Activated CD4-positive, alpha-beta T cell treated with anti-CD3 and anti-CD28 coated beads for 1 hour (primary cell): ENCODE measurements at places on chromosomes 7 and 10.

DNA sequence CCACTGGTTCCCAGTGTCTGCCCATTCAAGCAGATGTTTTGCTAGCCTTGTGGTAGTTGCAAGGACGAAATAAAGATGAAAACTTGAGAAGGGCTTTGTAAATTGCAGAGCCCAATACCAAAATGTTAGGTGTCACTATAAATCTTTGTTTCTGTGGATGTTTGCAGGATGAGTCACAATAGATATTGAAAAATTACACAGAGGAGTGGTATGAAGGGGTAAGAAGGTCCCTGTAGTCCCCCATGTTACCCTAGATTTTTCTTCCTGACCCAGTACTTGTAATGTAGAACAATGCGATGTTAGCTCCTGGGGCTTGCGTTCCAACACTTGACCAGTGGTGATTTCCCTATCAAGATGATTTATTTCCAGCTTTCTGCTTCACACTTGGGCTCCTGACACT is 102.6 kb upstream of the LYZL1 start:
- DNase-seq, result no peak

DNA sequence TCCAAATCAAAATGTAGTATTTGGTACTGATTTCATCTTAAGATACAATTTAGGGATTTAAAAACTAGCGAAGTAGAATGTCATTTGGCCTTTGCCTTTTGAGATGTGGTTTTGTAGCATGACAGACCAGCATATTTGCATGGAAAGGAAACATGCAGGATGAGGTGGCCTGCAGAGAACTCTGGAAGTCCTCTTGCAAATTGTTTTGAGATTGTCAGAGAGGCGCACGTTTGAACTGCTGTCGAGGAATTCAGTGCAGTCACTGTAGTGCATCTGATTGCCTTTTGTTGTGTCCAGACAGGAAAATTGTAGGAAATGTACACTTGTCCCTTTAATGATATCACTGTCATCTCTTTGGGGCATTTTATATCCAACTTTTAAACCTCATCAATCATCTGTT is 136.7 kb downstream of the CELF2 start:
- no peak for DNase-seq

DNA sequence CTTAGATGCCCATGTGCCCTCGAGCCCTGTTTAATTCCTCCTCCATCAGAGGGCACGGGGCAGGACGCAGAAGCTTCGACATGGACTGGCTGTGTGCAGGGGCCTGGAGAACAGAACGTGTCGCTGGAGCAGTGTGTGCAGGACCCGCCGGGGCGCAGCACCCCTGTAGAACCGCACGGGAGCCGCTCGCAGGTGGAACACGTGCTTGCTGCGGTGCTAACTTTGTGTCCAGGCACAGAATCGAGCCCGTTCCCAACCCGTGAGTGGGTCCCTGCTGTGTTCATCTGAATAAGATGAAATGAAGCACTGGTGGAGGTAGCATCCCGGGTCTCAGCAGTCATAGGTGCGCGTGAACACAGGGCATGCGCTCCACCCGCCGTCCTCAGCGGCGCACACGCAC is 116.9 kb downstream of the WDR37 start:
- no peak for DNase-seq

GRCh38 chr7:71238581-71239295 is 106.8 kb downstream of the GALNT17 start:
- DNase-seq, result no peak

DNA sequence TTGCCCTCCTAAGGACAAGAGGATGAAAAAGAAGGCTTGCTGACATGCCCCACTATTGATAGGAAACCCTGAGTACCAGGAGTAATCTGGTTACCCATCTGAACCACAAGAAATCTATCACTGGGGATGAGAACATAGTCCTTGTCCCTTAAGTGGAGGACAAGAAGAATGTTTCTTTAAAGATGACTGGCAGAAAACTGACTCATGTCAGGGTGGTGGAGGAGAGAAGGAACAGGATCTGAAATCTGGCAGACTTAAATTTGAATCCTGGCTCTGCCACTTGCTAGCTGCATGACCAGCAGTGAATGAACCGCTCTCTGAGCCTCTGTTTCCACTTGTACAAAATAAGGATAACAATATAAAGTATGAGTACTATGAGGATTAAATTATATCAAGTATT is 38.9 kb upstream of the XPNPEP1 start:
- no peak for DNase-seq

GRCh38 chr7:44258865-44259546 is 58.2 kb downstream of the YKT6 start:
- no peak for DNase-seq

DNA sequence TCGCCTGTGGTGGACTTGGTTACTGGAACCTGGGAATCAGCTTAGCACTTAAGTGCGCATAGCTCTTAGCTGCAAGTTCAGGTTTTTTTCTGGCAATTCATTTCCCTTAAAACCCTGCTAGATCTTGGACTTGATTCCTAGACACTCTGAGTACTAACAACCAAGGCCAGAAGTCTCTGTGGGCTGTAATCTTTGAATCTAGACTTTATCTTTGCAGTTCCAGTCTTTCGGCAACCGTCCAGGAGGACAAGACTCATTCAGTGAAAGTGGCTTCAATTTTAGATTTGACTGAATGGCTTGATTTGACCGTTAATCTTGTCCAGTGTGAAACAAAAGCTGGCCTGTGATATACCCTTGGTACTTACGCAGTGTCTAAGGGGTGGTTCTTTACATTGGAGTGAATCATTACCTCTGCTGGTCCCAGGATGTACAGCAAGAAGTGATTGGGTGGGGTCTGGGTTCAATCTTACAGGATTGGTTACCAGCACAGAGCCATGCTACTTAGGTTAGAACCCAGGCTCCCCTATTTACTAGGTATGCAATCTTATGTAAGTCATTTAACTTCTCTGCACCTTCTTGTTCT is 16.4 kb downstream of the PTTG1IP2 start:
- DNase-seq, result no peak

- no peak for DNase-seq
Observed at GRCh38 chr10:58480321-58480720, 32.4 kb upstream of the BICC1 start.

GRCh38 chr10:112202561-112203241 is 19.1 kb upstream of the GPAM start:
- no peak for DNase-seq

GRCh38 chr7:82714883-82715282 is 271.3 kb upstream of the CACNA2D1 start:
- DNase-seq, result no peak

- no peak for DNase-seq
Observed at GRCh38 chr7:124261710-124262109, 228.8 kb upstream of the TMEM229A start.

DNA sequence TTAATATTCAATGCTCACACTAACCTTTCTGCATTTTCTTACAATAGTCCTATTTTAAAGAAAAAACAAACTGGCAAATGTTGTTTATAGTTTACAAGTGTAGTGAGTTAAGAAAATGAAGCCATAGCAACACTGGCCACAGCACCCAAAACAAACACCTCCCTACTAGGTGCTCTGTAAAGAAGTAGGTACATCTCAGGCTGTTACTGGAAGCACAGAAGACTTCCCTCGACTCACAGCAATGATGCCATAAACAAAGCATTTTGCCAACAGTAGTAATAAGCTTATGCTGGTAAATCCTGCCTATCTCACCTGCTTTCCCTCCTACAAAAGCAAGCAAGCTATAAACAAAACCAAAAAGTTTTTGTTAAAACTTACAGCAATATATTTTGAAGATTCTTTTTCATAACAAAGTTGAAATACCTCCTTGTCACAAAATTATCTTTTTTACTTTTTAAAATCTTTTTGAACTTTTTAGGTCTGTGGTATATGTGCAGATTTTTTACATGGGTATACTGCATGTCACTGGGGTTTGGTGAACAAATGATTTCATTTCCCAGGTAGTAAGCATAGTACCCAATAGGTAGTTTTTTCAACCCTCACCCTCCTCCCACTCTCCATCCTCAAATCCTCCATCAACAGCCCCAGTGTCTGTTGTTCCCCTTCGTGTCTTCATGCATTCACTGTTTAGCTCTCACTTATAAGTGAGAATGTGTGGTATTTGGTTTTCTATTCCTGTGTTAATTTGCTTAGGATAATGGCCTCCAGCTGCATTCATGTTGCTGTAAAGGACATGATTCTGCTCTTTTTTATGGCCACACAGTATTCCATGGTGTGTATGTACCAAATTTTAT is 28.4 kb downstream of the COA1 start:
- DNase-seq, result no peak

DNA sequence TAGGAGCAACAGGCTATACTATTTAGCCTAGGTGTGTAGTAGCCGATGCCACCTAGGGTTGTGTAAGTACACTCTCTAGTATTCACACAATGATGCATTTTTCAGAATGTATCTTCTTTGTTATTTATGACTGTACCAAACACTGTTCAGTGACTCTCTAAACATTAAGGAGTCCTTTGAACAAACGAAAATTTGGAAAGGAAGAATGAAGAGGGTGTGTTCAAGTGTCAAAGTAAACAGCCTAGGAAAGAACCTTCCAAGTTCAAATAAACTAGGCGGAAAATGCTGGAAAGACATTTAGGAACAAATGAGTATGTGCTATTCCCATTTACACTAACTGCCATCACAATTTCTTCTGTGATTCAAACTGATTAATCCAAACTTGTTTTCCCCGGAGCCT is 142.4 kb downstream of the CHCHD3 start:
- no peak for DNase-seq

DNA sequence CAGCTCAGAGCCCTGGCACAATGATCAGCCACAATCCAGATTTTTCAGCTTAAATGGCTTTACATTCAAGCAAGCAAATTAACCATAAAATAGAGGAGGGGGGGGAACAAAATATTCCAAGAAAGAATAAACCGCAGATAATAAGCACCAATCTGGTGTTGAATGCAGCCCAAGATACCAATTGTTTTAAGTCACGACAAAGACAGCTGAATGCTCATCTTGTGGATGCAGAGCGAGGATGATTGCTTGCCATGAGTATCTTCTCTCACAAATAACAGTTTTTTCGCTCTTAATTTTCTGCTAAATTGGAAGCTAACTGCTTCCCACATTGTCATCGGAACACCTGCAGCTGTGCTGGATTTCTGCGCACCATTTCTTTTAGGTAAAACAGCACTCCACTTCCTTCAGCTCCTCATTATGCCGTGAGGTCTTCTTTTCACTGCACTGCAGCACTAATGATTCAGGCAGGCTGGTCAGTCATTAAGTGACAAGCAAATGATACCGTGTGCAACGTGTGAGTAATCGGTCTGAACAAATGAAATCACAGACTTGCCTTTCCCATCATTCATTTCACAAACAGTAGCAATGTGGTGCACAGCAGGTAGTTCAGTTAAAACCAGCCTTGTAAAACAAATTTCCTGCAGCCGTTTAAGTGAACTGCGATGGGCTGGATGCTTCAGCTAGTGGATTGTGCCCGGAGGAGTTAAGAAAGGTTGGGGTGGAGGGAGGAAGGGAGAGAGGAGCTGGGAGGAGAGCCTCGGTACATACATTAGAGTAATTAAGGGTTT is 106.4 kb upstream of the CDCA7L start:
- no peak for DNase-seq

- DNase-seq, result no peak
Observed at GRCh38 chr10:104589871-104590270, 51.2 kb upstream of the SORCS3 start.

- DNase-seq, result no peak
Observed at GRCh38 chr10:11712744-11713143, 29.4 kb upstream of the ECHDC3 start.

- no peak for DNase-seq
Observed at GRCh38 chr7:30148951-30149459, 14.2 kb downstream of the MTURN start.

DNA sequence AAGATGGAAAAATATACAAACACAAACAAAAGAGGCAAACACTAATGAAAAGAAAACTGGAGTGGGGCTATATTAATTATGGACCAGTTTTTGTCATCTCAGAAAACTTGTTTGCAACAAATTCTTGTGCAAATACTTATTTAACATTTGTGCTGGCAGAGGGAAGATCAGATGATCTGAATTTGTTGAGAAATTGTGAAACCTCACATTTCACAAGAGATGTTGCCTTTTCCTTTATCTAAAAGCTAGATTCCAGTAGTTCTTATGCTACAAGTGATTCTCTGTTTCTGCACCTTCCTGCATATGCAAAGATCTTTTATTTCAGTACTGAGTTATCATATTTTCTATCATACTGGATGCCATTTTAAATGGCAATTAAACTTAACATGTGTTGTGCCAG is 320.7 kb downstream of the SUGCT start:
- no peak for DNase-seq

GRCh38 chr7:44964384-44964830 is 14.4 kb downstream of the MYO1G start:
- no peak for DNase-seq

DNA sequence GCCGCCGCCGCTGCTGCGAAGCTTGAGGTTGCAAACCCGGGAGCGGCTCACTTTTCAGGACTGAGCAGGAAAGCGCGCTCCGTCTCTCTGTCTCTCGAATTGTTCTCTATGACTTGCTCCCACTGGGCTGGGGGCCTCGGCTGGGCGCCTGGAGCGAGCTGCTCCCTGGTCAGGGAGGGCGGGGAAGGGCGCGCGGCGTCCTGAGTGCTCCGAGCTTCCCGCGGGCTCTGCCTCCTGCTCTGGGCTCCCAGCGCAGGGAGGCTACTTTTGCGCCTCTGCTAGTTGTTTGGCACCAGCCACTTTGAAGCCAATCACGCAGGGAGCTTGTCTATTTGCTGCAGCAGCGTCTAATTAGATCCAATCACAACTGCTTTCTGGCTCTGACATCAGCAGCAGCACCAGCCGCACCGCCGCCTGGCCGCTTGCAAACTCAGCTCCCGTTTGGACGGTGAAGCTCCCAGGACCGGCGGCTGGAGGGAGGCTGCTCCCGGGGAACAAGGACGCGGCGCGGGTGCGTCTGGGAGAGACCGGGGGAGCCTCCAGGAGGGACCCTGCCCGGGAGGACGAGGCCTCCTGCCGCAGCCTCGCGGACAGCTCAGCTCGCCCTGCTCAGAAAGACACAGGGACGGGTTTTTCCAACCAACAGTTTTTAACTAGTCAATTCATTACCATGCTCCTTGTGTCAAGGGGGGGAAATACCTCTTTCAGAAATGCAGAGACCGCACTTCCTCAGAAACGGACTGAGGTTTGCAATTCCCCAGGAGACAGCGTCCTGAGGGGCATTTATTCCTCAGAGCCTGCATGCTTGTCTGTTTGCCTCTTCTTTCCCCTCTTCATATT is at the start of gene ADARB2:
Gene ADARB2, minus strand, starts transcription at position 304 of the 840 bp plus-strand sequence.
- no peak for DNase-seq

- DNase-seq, result no peak
Observed at GRCh38 chr7:88942815-88943501, 147.4 kb upstream of the TEX47 start.

DNA sequence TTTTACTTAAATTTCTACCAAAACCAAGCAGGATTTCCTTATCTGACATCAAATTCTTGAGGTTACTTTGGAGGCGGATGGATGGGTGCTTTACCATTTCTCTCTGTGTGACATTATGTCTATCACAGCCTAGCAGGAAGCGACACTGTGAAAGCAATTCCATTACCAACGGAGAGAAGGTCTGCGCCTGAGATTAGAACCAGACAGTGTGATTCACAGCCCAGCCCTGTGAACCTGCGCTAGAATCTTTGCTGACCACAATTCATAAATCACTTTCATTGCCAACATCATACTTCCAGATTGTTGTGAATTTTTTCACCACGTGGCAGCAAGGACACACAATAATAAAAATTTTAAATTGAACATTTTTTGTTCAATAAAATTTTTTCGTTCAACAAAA is 126.5 kb downstream of the CUBN start:
- peak; percentile 58 for DNase-seq
